Stimulated activated memory B cell treated with anti-CD40 and anti-IgM and Interleukin-4, amounts not matched to agents 10 μg/mL and 1 μg/mL and 100 μg/mL, for 72 hours (primary cell): ENCODE measurements at places on chromosomes 12 and 14.

- no peak for ATAC-seq
Measured at GRCh38 chr14:92726135-92726932, 22.1 kb downstream of the LGMN start.

GRCh38 chr14:24115422-24116127 is 826 bp upstream of the NRL start:
- ATAC-seq, result no peak

- ATAC-seq, result no peak
Measured at GRCh38 chr12:130249376-130249775, 87.1 kb downstream of the FZD10 start.

- ATAC-seq, result no peak
Measured at GRCh38 chr14:97788364-97788763, 991.2 kb downstream of the VRK1 start.

DNA sequence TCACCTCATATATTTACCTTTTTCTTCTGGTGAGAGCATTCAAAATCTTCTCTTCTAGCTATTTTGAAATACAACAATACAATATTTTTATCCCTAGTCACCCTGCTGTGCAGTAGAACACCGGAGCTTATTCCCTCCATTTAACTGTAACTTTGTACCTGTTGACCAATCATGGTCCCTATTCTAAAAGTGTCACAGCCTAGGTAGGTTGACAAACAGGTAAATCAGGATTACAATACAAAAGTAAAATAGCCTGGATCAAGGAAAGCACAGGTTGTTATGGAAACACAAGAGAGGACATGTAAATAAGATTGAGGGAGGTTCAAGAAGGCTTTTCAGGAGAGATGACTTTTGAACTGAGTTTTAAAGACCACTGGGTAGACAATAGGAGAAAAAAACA is 670.9 kb downstream of the DIO2 start:
- ATAC-seq, result no peak

- no peak for ATAC-seq
Measured at GRCh38 chr12:65099182-65099581, 21.9 kb downstream of the WIF1 start.

GRCh38 chr12:6140651-6141447 is 16.4 kb upstream of the VWF start:
- ATAC-seq, result peak; percentile 77
